ENCODE measurements at places on chromosomes 5 and 9. TPM values are rescaled to one million over a fixed set of nuclear protein-coding genes. Genes with fewer than 3 reads are reported as not detected.

GPR151 gene
- not detected for total RNA-seq

IRX2 gene
- 0.36 TPM for total RNA-seq

NUTM2F gene
- total RNA-seq, result not detected

GRCh38 chr5:4130819-4131218, 535.2 kb downstream of the IRX1 start:
- no peaks in the 10 kb centered on the region for H3K4me1 ChIP-seq
- H3K36me3 ChIP-seq, result no peaks in the 10 kb centered on the region
- no peaks in the 10 kb centered on the region for H3K27me3 ChIP-seq
- no peak for DNase-seq

DNA sequence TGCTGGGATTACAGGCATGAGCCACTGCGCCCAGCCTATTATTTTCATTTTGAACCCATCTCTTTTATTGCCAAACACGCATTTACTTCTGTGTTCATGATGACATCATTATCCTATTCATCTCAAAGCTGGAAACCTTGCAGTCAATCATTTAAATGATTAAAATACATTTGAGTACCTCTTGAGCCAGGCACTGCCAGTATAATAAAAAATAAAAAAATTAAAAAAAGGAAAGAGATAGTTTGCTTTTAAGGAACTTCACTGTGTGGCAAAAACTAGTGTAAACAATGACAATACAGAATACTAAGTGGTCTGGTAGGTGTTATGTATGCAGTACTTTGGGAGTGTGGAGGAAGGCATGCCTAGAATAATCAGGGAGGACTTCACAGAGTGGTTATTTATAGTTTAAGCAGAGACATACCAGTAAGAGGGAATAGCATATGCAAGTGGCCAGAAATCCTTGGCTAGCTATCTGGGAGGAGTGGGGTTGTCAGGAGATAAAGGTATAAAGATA, 8.6 kb downstream of the NSD1 start:
- peaks cover 7% of the 10 kb centered on the region for H3K4me1 ChIP-seq
- H3K4me3 ChIP-seq, result no peak overlapping the region
- no peaks in the 10 kb centered on the region for H3K27me3 ChIP-seq
- peaks cover 22% of the 10 kb centered on the region for H3K36me3 ChIP-seq

DNA sequence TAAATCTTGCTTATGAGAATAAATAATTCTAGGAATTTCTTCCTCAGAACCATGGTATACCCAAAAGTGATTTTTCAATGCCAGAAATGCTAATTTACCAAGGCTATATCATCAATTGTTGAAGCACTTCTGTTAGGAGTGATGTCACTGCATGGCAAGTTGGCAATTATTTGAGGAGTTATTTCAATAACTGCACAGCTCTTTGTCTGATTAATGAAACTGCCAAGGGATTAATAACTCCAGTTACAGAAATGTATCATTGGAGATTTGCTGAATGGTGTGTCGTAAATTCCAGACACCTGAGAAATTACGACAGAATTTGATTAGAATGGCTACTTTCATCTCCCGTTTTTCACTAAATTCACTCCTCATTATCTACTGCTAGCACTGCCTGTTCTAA, 182.6 kb upstream of the TYRP1 start:
- DNase-seq, result no peak
- H3K4me1 ChIP-seq, result no peaks in the 10 kb centered on the region
- no peak overlapping the region for H3K4me3 ChIP-seq
- no peak overlapping the region for H3K27ac ChIP-seq

- no peak overlapping the region for H3K4me3 ChIP-seq
- H3K4me1 ChIP-seq, result no peaks in the 10 kb centered on the region
- H3K27me3 ChIP-seq, result no peaks in the 10 kb centered on the region
- DNase-seq, result no peak
Observed at GRCh38 chr9:73525350-73525749, 373.7 kb downstream of the ANXA1 start.

- H3K27me3 ChIP-seq, result no peaks in the 10 kb centered on the region
- no peaks in the 10 kb centered on the region for H3K36me3 ChIP-seq
- no peak overlapping the region for H3K4me3 ChIP-seq
- no peaks in the 10 kb centered on the region for H3K4me1 ChIP-seq
- no peak for DNase-seq
- H3K27ac ChIP-seq, result no peak overlapping the region
Observed at GRCh38 chr9:8734760-8735159, 935.2 kb upstream of the DMAC1 start.
